Foreskin fibroblast (primary cell): ENCODE measurements at places on chromosomes 5 and 9.

GRCh38 chr5:75550597-75550996, 38.9 kb downstream of the POLK start:
- DNase-seq = no peak

GRCh38 chr5:114062932-114063867, 298.7 kb upstream of the KCNN2 start:
- DNase-seq = peak; percentile 8

DNA sequence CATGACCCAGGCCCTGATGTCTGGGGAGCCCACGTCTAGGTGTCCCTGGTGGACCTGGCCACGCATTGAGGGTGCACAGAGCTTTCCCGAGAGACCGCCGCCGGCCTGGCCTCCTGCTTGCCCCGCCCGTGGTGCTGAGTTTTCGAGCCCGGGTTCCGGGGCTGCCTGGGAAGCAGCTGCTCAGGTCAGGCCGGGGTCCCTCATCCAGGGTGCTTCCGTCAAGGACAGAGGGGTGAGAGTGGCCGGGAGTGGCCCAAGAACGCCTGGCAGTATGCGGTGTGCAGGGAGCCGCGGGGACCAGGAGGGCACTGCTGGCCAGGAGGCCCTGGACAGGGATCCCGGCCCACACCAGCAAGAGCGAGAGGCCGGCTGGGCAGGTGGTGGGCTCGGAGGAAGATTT, 19.6 kb downstream of the CCDC187 start:
- no peak for DNase-seq

DNA sequence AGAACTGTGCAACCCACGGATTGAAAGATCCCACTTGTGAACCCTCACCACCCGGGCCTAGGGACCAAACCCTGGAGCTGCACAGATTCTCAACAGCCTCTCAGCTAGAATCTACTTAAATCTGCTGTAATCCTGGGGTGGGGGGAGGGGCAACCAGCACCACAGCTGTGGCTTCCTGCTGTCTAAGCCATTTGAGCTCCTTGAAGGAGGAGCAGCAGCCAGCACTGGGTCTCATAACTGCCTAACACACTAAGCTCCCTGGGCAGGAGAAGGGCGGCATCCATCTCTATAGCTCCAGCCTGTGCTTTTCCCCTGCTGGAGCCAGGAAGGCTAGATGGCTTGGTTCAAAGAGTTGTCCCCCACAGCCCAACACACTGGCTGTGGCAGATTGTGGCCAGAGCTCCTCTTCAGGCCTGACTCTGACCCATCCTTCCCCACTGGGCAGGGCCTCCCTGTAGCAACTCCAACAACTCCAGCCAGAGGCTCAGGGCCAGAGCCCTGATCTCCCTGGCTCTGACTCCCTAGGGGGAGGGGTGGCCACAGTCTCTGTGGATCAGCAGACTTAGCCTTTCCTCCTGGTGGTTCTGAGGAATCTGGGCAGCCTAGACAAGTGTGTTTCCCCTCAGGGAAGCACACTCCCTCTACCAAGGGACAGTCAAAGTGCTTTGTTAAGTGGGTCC, 72.0 kb upstream of the C9orf72 start:
- DNase-seq = no peak

DNA sequence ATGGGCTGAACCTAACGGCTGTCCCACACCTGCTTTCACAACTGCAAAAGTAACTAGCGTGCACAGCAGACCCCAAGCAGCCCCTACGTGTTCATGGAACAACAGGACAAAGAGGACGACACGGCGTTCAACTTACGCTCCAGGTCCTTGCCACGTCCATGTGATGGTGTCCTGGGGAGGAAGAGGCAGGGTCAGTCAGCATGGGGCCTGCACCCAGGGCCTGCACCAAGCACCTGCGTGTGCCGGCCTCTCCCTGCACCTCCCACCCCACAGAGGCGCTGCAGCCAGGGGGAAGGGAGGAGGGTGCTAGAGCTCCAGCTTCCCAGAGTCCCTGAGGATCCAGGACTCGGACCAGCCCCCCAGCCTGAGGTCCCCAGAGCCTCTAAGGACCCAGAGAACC, 35.6 kb upstream of the SLC6A3 start:
- DNase-seq = no peak
